ENCODE measurements at places on chromosomes 16 and 17. TPM values are rescaled to one million over a fixed set of nuclear protein-coding genes. Genes with fewer than 3 reads are reported as not detected.

Gene SYT17
- 5.2 TPM for total RNA-seq

Gene GUCY2D
- not detected for total RNA-seq

Gene KRTAP4-12
- total RNA-seq: not detected

Gene EMP2
- total RNA-seq: 66.0 TPM

Gene GGA2
- 72.0 TPM for total RNA-seq

Gene PABPN1L
- total RNA-seq: not detected

Gene PRSS27
- total RNA-seq: not detected

GRCh38 chr17:81034779-81035520 is at the start of gene BAIAP2:
Gene BAIAP2 (plus strand): TSS chr17:81035151. CDS start chr17:81035255, 104 bp downstream.
- no peaks in the 10 kb centered on the region for H3K36me3 ChIP-seq
- peak within 1 kb of the TSS; percentile 88 for H3K27ac ChIP-seq
- no peaks in the 10 kb centered on the region for H3K27me3 ChIP-seq
- H3K4me3 ChIP-seq: peak within 1 kb of the TSS; percentile 74

GRCh38 chr16:84593825-84594724 is 23.8 kb downstream of the COTL1 start:
- H3K36me3 ChIP-seq: no peaks in the 10 kb centered on the region
- no peaks in the 10 kb centered on the region for H3K27me3 ChIP-seq
- H3K4me3 ChIP-seq: no peak overlapping the region
- DNase-seq: no peak
- H3K27ac ChIP-seq: no peak overlapping the region
- H3K4me1 ChIP-seq: no peaks in the 10 kb centered on the region

DNA sequence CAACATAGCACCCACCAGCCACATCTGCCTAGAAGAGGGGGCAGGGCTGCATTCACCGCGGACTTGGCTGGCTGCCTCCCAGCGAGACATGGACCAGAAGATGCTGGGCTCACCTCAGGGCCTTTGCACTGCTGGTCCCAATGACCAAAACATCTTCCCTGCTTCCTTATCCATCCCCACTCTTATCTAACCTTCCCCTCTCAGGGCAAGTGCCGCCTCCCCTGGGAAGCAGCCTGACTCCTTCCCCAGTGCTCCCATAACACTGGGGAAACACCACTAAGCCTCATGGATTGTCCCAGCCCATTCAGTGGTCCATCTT is 5.7 kb downstream of the TMC6 start:
- no peak for DNase-seq
- no peak overlapping the region for H3K4me3 ChIP-seq
- H3K36me3 ChIP-seq: peaks cover 3% of the 10 kb centered on the region
- no peaks in the 10 kb centered on the region for H3K27me3 ChIP-seq
- H3K4me1 ChIP-seq: no peaks in the 10 kb centered on the region
- H3K27ac ChIP-seq: no peak overlapping the region

GRCh38 chr16:50261160-50261706 is 5.1 kb upstream of the ADCY7 start:
- no peak overlapping the region for H3K4me3 ChIP-seq
- no peaks in the 10 kb centered on the region for H3K4me1 ChIP-seq
- H3K27ac ChIP-seq: no peak overlapping the region
- no peaks in the 10 kb centered on the region for H3K36me3 ChIP-seq
- no peak for DNase-seq
- H3K27me3 ChIP-seq: no peaks in the 10 kb centered on the region

DNA sequence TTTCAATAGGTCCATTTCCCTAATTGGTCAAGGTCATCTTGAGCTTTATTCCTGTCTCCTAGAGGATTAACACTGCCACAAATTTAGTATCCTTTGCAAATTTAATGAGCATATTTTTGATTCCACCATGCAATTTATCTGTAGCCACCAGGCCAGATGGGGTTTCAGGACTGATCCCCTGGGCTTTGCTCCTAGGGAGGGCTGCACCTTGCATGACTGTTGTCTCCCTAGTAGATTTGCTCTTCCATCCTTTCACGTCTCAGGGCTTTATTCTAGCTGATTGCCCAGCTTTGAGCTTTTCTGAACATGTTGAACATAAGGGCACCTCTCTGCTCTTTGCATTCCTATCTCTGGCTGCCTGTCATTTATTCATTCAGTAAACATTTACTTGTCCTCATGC is 7.7 kb upstream of the KCNH6 start:
- no peaks in the 10 kb centered on the region for H3K36me3 ChIP-seq
- H3K4me3 ChIP-seq: no peak overlapping the region
- no peak for DNase-seq
- H3K4me1 ChIP-seq: no peaks in the 10 kb centered on the region
- no peak overlapping the region for H3K27ac ChIP-seq

- DNase-seq: peak; percentile 13
- H3K27me3 ChIP-seq: no peaks in the 10 kb centered on the region
- no peak overlapping the region for H3K4me3 ChIP-seq
- no peaks in the 10 kb centered on the region for H3K36me3 ChIP-seq
- H3K27ac ChIP-seq: peak overlapping the region; percentile 84
Observed at GRCh38 chr17:83178533-83179304, 99.3 kb downstream of the METRNL start.

DNA sequence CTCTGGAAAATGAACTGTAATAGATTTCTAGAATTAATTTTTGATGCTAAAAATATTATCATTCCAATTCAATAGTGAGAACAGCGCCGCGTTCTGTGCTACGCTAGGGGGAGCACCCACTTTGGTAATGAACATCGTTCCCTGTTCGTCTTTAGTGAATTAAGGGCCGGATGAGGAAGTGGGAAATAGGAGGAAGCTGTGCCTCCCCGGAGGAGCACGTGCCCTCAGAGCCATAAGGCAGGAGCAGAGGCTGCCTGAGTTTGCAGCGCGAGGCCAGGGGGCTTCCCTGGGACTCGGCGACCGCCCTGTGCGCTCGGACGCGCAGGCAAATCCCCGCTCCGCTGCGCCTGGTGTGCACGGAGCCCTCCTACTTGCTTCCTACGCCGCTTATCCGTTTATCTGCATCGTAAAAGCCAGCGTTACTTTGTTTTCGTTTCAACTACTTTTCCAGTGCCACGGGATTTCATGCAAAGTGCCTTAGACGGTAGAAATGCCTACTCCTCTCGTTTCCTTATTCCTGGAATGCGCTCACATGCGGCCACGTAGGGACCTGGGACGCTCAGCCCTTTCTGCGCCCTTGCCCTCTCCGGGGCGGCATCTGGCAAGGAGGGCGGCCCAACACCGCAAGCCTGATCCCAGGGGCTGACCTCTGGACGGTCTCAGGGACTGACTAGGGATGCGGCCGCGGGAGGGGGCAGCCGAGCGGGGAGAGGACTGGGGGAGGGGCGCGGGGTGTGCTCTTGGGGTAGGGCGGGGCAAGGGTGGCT is 76.4 kb downstream of the KCNJ12 start:
- H3K4me3 ChIP-seq: peak overlapping the region; percentile 65
- no peaks in the 10 kb centered on the region for H3K27me3 ChIP-seq
- peak overlapping the region; percentile 64 for H3K27ac ChIP-seq
- no peaks in the 10 kb centered on the region for H3K36me3 ChIP-seq

GRCh38 chr17:11097121-11097520 is 143.9 kb upstream of the SHISA6 start:
- H3K27ac ChIP-seq: no peak overlapping the region
- no peaks in the 10 kb centered on the region for H3K4me1 ChIP-seq
- no peak overlapping the region for H3K4me3 ChIP-seq
- DNase-seq: no peak
- H3K36me3 ChIP-seq: no peaks in the 10 kb centered on the region

DNA sequence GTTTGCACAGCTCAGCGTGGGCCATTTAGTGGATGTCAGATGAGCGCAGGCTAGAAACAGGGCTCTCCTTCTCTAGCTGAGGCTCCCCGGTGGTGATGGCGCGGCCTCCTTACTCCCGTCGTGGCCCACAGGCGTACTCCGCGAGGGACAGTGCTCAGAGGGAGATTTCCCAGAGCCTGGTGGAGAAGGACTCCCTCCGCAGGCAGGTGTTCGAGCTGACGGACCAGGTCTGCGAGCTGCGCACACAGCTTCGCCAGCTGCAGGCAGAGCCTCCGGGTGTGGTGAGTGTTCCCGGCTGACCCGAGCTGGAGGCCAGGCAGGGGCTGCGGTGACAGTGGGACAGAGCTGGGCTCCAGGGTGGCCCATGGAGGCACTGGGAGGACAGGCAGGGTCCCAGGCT is 21.4 kb downstream of the CARD14 start:
- no peak for DNase-seq
- H3K27ac ChIP-seq: peak overlapping the region; percentile 75
- H3K36me3 ChIP-seq: no peaks in the 10 kb centered on the region
- H3K4me3 ChIP-seq: no peak overlapping the region
- H3K4me1 ChIP-seq: no peaks in the 10 kb centered on the region

DNA sequence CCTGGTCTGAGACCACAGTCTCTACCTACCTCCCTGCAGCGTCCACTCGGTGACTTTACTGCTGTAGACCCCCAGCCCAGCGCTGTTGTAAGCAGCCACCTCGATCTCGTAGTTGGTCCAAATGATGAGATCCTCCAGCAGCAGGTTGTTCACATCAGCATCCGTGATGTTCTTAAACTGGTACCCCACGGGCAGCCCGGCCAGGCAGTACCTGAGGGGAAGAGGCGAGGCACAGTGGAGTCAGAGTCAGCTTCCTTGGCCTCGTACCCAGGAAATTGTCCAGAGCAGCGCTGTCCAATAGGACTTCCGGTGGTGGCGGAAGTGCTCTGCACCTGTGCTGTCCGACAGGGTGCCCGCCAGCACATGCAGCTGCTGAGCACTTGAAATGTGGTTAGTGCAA is 104.0 kb upstream of the CDC42EP4 start:
- H3K27ac ChIP-seq: no peak overlapping the region
- H3K27me3 ChIP-seq: no peaks in the 10 kb centered on the region
- H3K4me1 ChIP-seq: no peaks in the 10 kb centered on the region
- H3K36me3 ChIP-seq: no peaks in the 10 kb centered on the region
- no peak overlapping the region for H3K4me3 ChIP-seq

DNA sequence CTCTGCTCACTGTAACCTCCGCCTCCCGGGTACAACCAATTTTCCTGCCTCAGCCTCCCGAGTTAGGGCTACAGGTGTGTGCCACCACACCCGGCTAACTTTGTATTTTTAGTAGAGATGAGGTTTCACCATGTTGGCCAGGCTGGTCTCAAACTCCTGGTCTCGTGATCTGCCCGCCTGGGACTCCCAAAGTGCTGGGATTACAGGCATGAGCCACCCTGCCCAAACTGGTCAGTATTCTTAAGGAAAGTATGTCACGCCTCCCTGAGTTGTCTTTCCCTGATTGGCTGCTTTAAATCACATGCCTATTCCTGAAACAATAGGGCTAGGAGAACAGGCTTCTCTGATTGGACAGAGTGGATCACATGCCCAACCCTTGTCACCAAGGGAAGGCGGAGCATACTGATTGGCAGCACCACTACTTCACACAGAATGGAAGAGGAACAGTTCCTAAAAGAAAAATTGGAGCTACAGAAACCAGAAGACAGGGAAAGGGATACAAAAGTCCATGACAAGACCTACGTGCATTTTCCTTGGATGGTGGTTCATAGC is 17.6 kb upstream of the CYB5B start:
- DNase-seq: no peak
- H3K4me1 ChIP-seq: no peaks in the 10 kb centered on the region
- no peak overlapping the region for H3K4me3 ChIP-seq
- H3K27ac ChIP-seq: no peak overlapping the region

- H3K27ac ChIP-seq: no peak overlapping the region
- H3K4me3 ChIP-seq: no peak overlapping the region
- no peaks in the 10 kb centered on the region for H3K4me1 ChIP-seq
- H3K27me3 ChIP-seq: no peaks in the 10 kb centered on the region
- H3K36me3 ChIP-seq: no peaks in the 10 kb centered on the region
Observed at GRCh38 chr17:63950940-63951907, 19.1 kb upstream of the CD79B start.

Data from breast epithelium (tissue), 4 donors.